ENCODE measurements at places on chromosomes 1 and 21.

DNA sequence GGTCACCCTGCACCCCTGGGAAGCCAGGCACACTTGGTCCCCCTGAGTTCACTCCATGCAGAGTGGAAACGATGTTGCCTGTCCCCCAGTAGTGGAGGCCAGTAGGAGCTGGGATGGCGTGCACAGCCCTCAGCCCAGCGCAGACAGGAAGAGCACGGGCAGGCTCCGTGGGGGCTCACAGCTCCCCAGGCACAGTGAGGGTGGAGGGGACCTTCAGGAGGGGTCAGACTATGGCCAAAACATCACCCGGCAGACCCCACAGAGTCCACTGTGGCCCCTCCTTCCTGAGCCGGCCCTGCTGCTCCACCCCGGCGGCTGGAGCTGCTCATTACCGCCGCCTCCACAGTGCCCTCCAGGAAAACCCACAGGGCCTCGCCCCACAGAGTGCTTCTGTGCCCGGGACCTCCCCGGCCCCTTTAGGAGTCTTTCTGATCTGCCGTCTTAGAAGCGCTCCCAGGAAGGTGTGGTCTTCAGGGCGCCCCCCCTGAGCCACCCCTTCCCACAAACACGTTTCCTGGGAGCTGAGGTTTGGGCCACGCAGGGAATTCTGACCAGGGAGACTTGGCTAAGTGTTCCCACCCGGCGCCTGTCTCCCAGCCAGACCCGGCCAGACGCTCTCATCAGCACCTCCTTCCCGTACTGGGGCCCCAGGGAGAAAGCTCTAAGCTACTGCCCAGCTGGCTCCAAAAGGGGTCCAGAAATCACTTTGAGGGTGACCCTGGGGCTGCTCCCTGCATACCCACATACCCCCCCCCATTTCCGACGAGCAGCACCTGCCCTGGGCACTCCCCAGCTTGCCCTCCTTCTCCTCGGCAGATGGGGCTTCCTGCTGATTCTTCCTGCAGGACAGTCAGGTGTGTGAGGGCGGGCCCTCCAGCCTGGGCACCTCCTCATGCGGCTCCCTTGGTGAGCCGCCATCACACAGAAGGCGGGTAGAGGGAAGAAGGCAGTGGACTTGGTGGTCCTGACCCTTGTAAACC, 38.8 kb downstream of the RIPK4 start:
- no peak for DNase-seq

DNA sequence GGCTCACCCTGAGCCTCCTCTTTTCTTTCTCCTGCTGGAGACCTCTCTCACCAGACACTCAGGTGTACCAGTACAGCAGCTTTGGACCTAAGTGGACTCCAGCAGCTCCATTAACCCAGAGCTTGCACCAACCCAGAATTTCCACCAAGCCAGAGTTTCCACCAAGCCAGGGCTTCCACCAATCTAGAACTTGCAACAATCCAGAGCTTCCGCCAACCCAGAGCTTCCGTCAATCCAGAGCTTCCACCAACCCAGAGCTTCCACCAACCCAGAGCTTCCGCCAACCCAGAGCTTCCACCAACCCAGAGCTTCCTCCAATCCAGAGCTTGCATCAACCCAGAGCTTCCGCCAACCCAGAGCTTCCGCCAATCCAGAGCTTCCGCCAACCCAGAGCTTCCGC, 23.2 kb downstream of the CRYAA start:
- no peak for DNase-seq

- DNase-seq = no peak
These were observed 192.9 kb downstream of the DUSP10 start for GRCh38 chr1:221548942-221549341.

GRCh38 chr1:232980355-232980978, 30.1 kb downstream of the NTPCR start:
- peak; percentile 21 for DNase-seq

- no peak for DNase-seq
These were observed 117.0 kb upstream of the NFIA start for GRCh38 chr1:60965280-60965854.

- DNase-seq = peak; percentile 68
These were observed 742 bp downstream of the ARTN start for GRCh38 chr1:43934101-43934985.

DNA sequence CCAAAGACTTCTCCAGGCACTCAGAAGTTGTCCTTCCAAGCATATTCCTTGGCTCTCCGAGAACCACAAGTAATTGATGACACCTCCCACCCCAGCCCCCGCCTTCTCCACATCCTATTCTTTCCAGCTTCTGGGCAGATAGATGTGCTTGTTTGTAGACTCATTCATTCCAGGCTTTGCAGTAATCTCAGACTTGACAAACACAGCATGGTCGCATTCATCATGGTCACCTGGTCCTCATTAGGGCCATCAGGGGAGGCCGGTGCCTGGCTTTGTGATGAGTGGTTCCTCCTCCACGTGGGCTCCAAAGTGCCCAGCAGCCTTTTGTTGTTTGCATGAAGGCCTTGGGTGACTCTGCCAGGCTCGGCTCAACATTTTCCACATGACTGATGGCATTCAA, 28.5 kb upstream of the KCNE2 start:
- DNase-seq = peak; percentile 85

GRCh38 chr1:2611621-2612437, 21.0 kb downstream of the MMEL1 start:
- DNase-seq = no peak

DNA sequence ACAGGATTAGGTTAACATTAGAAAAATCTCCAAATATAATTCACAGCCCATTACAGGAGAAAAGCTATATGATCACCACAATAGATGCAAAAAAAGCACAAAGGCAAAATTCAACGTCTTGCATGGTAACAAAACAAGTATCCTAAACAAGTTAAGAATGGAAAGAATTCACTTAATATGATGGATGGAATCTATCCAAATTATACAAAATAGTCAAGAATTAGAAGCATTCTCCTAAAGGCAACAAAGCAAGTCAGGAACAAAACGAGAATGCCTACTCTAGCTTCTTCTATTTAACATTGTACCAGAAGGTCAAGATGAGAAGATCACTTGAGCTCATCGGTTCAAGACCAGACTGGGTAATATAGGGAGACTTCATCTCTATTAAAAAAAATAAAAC, 442.8 kb downstream of the SETD4 start:
- peak; percentile 37 for DNase-seq

GRCh38 chr1:204932573-204932909, 61.9 kb downstream of the NFASC start:
- peak; percentile 7 for DNase-seq

DNA sequence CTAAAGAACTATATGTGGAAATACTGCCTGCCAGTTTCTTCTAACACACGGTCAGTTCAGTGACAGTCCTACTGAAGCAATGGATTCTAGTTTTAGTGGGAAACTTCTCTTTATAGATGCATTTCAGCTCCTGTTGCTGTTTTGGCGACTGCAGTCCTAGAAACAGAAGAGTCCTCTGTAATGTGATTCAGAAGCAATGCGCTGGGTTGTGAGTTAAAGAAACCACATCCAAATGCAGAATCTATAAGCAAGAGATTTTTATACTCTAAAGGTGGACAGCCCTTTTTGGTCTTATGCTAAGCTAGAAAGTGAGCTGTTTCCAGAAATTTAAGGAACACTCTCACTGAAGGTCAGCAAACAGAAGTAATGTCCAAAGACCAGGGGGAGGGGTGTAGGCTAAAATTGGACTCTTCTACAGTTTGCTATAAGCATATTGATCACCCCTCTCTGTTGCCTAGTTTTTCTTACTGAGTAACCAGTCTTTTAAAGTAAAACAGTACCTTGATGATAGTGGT, 30.8 kb downstream of the DUSP10 start:
- no peak for DNase-seq

GRCh38 chr1:109513110-109513710, 3.7 kb upstream of the AMIGO1 start:
- no peak for DNase-seq

GRCh38 chr1:178651742-178652141, 73.3 kb upstream of the RALGPS2 start:
- DNase-seq = no peak

DNA sequence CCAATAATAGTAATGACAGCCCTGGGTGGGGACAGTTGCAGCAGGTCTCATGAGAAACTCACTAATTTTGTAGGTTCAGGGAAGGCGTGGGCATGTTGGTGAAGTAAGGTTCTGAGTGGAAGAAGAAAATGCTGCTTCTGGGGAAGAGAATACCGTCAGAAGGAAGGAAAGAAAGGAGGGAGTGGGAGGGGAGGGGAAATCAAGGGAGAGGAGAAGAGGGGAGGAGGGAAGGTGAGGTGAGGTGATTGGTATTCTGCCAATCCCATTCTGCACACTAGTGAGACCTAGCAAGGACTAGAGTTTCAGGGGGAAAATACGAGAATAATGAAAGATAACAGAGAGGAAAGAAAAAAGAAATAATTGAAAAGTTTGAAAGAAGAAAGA, 32.4 kb upstream of the MGST3 start:
- no peak for DNase-seq

DNA sequence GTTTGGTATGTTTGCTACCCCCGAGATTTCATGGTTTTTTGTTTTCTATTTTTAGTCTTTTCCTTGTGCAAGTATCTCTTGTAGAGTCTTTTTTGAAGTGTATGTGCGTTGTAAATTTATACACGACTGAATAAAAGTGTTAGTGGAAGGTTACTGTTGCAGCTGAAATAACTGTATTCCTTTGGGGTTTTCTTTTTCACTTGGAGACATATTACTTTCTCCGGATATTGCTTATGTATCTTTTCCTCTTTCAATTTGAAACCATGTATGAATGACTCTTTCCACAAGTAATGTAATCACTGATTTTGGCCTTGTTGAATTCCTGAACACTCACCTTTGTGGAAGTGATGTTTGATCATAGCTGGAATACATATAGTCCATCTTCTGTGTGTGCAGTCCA, 956 bp downstream of the URB2 start:
- no peak for DNase-seq

DNA sequence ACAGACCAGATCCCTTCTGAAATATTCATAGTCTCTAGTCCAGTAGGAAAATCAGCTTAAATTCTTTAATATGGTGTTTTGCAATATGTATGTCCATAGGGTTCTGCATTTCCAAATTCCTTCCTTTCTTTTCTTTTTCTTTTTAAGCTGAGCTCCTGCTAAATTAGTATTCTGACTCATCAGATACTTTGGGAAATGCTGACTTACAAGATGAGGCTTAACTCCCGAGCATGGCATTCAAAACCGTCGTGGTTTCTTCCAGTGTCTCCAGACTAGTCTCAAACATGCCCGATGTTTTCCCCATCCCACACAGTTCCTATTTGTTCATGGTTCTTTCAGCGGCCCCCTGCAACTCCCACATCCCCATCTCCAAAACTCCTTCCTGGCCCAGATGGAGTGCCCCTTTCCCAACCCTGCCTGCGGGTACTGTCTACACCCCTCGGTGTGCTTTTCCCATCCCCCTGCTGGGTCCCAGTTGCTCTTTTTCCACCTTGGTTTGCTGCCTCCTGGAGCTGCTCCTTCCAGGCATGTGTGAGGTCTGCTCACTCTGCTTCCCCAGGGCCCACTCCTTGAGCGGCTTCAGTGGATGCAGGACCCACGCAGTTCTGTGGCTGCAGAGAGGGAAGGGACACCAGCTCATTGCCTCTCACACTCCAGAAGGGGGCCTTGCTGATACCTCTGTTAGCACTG, 19.5 kb upstream of the ETV3 start:
- peak; percentile 72 for DNase-seq

DNA sequence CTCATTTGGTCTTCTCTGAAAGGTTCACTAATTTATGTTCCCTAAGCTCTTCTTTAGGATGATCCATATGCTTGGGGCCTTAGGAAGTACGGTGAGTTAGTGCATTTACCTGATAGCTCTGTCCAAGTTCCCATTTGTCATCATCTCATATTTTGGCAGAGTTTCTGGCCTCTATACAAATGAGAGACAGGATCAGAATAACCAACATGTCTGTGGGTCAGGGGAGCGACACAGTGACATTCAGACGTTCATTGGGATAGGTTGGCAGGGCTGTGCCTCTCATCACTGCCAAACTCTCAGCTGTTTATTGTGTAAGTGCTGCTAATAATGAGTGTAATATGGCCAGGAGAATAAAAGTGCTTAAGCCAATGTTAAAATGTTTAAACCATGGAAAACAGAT, 561.1 kb upstream of the ZRANB2 start:
- DNase-seq = no peak

GRCh38 chr1:36396359-36396758, 1.3 kb downstream of the LSM10 start:
- no peak for DNase-seq

GRCh38 chr1:82086739-82087138, 286.0 kb downstream of the ADGRL2 start:
- DNase-seq = peak; percentile 69

DNA sequence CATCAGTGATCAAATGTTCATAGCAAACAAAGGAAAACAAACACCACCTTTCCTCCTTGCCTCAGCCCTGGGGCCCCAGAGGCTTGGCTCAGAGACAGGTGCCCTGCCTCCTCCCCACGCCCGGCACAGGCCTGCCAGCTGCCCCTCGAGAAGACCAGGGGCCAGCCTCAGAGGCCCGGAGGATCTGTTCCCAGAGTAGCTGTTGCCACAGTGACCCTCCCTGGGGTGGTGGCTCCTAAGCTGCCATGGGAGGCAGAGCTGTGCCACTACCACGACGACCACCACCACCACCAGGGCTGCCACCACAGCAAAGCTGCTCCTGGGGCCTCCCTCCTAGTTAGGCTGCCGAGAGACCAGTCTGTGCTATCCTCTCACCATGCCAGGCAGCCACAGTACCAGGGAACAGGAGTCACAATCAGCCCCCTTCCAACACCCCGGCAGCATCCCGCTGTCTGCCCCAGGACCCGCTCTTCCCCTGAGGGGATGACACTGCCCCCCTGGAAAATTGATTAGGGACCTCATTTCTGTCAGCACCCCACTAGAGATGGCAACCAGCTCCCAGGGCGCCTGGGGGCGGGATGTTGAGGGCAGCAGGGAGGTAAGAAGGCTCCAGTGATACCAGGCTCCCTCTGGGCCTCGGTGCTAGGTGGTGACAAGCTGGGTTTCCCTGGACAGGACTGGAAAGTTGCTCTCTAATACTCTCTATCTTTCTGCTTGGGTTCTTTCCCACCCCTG, 30.5 kb downstream of the KCNC4 start:
- DNase-seq = no peak

DNA sequence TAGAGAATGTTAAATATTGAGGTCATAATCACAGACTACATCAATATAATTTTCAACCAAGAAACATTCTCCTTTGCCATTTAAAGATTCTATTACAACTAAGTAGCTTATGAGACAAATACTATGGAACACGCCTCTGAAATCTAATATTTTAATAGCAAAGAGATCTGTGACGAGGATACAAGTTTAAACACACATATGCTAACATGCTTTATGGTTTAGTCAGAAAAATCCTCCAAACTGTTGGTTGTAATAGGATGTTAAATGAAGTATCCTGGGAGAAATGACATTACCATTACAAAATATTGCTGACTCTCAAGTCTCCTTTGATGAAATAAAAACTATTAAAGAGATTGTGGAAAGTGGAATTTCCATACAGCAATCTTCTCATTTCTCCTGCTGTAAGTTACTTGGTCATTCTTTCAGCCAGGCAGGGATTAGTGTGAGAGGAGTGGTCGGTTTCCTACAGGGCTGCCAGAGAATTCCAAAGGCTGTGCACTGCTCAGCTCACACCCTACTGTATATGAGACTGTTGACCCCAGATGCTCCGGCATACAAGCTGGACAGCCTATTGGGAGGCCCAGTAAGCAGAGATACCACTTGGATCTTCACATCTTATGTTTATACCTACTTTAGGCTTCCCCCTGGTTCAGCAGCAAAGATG, 26.6 kb downstream of the SCYL3 start:
- DNase-seq = peak; percentile 36

Data from fibroblast of skin of scalp (primary cell).